Amniotic epithelial cell (primary cell): ENCODE measurements at places on chromosomes 2 and 18.

DNA sequence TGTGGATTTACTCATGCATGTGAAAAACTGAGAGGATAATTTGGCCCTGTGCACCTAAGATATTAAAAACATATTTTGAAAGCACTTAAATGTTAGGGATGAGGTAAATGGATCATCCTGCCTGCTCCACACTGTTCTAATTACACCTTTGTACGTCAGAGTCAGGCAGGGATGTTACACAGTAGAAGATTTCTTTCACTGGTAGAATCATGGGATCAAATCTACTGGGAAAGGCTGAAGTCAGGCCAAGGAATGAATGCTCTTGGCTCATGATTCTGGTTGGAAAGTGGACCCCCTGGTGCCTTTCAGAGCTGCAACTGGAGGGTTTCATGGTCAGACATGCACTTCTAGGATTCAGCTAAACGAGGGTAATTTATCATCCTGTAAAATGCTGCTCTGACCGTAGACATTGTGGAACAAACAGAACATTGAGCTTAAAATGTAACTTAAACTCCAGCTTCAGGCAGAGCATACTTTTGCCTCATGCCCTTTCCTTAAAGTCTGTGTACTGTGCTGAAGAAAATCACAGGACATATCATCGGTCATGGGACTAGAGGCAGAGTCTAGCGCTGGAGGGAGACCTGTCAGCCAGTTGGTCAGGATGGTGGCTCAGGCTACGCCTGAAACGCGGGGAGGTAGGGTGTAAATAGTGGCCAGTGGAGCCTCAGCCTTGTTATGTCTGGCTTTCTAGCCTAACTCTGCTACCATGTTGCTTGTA lies 4.9 kb downstream of the KCNE4 start:
- DNase-seq: peak; percentile 47

DNA sequence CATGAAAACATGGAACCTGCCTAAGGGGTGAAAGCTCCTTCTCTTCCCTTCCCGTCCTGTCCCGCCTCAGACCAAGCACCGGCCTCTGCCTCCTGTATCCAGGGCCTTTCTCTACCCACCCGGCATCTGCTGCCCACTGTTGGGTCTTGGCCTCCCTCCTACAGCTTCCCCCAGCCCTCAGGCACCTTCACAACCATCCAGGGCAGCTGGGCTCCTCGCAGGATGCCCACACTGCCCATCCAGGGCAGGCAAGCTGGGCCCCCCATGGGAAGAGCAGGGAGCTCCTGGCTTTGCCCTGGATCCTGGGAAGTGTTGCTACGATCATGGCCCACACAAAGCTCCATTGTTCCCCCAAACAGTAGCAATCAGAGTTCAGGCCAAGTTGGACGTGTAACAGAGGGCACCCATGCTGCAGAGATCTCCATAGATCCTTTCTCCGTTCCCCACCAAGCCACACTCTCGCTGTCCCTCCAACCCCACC lies 206.6 kb downstream of the NDUFA10 start:
- DNase-seq: no peak

DNA sequence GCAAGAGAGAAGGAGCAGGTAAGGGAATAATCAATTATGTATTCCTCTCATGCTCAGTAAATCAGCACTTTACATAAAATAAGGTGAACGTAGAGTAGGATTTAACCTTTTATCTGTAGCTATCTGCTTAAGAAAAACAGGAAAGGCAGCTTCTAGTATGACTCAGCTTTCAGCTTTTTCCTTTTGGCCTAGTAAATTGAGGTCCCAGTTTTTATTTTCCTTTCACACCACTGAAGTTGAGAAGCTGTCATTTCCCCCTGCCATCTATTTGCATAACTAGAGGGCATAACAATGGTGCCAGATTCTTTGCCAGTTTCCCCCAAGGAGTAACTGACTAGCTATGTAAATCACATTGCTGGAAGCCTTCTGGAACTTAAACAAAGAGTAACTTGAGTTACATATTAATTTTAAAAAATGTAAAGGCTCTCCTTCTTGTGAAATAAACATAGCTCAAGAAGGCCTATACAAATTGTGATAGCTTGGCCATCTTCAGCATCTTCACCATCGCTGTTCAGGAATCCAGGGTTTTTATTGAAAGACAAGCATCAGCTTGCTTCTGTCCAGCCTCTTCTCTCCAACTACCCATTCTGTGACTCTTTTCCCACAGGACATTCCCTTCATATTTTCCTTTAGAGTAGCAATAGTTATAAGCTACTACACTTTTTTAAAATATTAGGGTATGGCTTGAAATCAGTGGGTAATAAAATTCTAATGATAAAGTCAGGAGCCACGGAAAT lies 97.0 kb downstream of the KYNU start:
- DNase-seq: peak; percentile 48

DNA sequence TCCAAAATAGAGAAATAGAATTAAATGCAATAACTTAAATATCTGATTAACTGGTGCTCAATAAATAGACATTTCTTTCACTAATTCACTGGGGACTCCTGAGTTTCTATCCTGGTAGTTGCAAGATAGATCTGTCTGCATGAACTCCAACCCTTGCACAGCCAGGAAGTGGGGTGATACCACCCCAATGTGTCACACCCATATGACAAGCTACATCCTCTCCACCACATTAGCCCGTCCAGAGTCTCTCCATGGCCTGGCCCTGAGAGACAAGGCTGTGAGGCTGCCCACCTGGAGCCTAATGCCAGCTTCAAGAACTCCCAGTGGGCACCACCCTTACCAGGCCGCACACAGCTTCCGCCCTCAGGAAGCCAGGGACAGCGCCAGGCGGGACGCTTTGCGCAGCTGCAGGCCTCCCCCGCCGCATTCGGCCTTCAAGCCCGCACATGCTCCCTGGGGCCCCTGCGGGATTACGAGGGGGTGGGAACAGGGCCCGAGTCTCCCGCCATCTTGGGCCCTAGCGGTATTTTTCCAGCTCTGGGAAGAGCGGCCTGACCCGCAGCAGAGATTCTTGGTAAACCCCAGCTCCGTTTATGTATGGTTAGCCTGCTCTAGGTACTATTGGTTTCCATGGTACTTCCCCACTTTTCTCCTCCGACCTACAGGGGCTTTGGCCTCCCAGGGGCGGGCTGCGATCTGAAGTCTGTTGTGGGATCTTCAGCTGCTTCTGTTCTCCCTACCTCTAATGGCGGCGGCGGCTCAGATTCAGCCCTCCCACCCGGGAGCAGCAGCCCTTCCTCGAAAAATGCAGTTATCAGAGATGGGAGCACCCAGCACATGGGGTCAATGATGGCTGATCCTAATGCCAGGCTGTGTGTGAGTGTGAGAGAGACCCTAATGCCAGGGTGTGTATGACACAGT lies at the start of gene TDRD15:
TDRD15 (plus strand) TSS at position 496 of the 921 bp plus-strand sequence. CDS start 13,500 bp downstream, outside the sequence.
- DNase-seq: no peak

- DNase-seq: no peak
Measured at GRCh38 chr2:42321452-42322064, 39.5 kb downstream of the COX7A2L start.

DNA sequence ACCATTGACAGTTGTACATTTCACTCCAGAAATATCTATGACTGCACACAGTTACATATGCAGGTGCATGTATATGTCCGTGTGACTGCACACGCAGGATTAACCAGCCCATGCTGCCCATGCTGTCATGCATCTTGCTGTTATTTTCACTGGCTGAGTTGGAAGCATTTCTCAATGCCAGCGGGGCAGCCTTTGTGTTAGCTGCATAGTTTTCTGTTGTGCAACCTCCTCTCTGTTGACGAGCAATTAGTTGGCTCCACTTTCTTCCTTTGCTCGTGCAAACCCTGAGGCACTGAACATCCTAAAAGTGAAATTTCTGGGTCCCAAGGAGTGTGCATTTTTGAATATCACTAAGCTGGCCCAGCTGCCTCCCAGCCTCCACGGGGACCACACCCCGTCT lies 133.4 kb upstream of the GLI2 start:
- DNase-seq: peak; percentile 46

GRCh38 chr18:73690222-73690621 lies 457.4 kb downstream of the FBXO15 start:
- DNase-seq: no peak

DNA sequence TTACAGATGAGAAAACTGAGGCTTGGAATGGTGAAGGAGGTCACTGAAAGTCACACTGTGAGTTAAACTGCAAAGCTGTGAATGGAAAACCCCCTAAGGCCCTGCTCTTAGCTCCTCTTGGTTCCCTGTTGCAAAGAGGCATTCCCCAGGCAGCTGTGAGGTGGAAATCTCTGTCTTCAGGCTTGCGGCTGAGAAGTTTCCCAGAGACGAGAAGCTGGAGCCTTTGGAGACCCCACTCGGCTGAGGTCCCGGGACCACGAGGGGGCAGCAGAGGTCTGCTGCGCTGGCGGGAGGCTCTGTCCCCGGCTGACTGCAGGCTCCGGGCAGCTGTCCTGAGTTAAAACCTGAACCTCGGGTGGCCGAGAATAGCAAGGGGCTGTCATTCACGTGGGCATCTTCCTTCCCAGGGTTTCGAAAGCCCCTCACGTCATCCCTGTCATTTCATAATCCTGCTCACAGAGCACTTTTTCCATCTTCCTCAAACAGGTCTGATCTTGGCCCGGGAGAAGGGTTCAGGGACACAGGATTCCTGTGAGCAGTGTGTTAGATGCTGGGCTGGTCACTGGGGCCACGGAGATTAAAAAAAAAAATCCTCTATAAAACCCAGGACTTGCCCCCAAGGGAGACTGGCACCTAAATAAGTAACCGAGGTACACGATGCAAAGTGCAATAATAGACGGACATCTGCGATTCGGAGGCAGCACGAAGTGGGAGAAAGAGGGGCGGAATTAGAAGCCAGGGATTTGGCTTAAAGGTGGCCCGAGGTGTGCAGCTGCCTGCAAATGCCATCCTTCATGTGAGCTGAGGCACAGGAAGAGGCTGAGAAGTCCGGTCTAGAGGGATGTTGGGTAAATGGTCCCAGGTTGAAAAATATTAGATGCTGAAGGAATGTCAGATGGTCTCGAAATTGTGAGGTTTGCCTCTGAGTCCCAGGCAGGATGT lies 24.6 kb upstream of the ATOH8 start:
- DNase-seq: peak; percentile 68

DNA sequence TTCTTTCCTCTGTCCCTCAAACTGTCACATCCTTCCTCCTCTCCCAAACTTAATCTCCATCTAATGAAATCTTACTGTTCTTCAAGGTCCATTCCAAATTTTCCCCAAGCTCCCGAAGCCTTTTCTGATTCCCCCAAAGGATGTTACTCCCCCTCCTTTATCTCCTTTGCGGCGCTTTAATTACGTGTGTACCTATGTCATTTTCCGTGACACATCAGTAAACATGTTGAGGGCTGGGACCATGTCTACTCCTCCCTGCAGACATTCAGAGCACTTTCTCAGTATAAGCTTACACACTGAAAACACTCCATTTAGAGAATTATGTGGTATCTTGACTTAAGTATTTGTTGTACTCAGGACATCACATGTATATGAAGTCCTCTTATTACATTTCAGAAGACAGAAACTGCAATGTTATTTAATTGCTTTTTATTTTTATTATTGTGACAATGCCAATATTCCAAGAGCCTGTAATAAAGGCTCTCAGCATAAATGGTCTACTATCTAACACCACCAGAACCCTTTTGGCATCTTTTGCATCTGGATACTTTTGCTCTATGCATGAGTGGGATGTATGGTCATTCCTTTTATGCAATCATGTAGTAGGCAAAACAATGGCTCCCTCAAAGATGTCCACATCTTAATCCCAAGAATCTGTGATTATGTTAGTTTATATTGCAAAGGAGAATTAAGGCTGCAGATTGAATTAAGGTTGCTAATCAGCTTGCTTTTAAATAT lies 1.8 kb downstream of the NMI start:
- DNase-seq: no peak

- DNase-seq: no peak
Measured at GRCh38 chr18:62381373-62381772, 56.3 kb downstream of the TNFRSF11A start.

DNA sequence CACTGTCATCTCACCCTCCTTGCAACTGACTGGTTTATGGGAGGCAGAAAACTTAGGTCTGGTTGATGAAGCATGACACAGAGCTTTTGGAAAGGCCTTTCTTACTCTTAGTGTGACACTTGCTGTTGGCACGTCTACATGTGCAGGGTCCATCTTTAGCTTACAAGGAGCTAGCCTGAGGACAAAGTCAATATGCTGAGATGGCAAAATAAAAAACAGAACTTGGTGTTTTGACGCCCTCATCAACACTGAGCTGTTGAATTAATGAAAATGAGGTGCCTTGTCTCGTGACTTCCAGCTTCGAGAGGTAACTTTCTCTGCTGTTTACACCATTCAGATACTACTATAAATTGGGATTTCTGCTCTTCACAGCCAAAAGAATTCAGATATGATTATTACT lies 78.5 kb upstream of the KIDINS220 start:
- no peak for DNase-seq

GRCh38 chr18:53947092-53947640 lies 277.3 kb downstream of the MBD2 start:
- no peak for DNase-seq

- peak; percentile 92 for DNase-seq
Measured at GRCh38 chr2:61750624-61751023, 103.2 kb downstream of the FAM161A start.

DNA sequence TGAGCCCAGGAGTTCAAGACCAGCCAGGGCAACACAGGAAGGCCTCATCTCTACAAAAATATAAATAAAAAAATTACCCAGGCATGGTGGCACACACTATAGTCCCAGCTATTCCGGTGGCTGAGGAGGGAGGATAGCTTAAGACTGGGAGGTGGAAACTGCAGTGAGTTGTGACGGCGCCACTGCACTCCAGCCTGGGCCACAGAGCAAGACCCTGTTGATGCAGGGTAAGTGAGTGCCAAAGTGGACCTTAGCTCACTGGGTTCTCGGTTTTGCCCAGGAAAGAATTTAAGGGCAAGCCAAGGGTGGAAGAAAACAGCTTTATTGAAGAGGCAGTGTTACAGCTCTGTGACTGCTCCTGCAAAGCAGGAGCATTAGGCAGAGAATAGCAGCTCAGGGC lies 6.9 kb upstream of the ERICH2 start:
- DNase-seq: no peak

- DNase-seq: no peak
Measured at GRCh38 chr2:23379220-23379695, 5.7 kb upstream of the KLHL29 start.

GRCh38 chr2:142602418-142602989 lies 275.0 kb upstream of the KYNU start:
- DNase-seq: no peak

- DNase-seq: no peak
Measured at GRCh38 chr18:52387175-52387574, 47.2 kb downstream of the DCC start.

DNA sequence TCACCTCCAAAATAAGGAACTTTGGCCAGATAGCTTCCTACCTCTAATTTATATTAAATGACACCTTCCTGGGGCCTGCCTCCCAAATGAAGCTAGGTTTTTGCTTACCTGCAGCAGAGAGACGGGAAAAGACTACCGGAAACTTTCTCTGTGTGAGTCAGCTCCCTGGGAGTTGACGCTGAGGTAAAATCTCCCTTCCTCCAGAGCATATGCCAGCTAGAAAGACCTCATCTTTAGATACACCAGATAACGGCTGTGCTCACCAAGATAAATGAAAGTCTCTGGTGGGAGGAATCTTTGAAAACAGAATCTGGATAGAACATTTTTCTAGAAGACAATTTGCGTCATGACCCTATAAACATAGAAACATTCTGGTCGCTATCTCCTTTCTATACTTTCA lies 99.7 kb upstream of the RFX8 start:
- peak; percentile 86 for DNase-seq
